Cortex of kidney (tissue), 1 donor: ENCODE measurements at places on chromosomes 12 and 14.

DNA sequence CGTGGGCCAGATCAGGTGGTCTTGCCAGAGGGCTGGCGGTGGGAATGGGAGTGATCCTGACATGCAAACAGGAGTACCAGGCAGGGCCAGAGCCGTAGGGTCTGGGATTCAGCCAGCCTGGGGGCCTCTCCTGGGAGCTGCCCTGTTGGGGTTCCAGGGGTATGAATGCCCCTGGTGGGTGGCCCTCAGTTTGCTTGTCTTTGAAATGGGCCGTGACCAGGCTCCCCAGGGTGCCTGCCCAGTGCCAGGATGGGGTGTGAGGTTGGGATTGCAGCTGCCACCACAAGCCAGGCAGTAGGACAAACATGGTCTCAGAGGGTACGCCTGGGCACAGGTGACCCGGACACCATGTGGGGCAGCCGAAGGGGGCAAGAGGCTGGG is 168.8 kb downstream of the KIF26A start:
- no peak for DNase-seq

GRCh38 chr14:29311983-29312382 is 545.4 kb downstream of the FOXG1 start:
- DNase-seq = no peak

DNA sequence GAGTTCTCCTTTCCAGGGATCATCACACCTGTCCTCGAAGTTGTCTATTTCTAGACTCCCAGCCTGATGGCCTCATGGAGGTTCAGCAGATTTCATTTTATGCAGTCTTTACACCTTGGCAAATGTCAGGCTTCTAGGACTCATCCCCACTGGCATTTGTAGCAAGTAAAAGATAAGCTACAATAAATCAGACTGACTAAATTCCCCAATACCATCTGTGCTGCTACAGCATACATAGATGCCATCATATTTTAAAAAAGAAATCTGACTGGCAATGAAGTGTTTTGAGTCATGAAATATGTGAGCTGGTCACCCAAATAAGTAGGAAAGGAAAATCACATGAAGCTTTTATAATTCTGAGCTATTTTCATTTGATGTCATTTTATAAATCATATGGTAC is 55.3 kb downstream of the KCNC2 start:
- no peak for DNase-seq

DNA sequence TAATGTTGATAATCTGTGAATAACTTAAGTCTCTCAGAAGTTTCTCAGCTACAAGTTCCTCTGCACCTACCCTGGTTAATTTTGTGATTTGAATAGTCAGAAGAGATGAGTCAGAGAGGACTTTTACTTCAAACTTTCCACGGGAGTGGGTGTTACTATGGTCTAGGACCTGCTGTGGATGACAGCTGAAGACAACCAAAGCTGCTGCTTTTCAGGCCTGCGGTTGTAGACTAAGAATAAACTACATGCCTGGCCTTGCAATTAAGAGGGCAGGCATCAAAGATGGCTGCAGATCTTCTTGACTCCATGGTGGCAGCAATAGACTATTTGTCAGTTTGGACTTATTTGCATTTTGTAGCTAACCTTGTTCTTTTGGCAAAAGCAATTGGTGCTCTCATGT is 227.1 kb upstream of the KRR1 start:
- no peak for DNase-seq

DNA sequence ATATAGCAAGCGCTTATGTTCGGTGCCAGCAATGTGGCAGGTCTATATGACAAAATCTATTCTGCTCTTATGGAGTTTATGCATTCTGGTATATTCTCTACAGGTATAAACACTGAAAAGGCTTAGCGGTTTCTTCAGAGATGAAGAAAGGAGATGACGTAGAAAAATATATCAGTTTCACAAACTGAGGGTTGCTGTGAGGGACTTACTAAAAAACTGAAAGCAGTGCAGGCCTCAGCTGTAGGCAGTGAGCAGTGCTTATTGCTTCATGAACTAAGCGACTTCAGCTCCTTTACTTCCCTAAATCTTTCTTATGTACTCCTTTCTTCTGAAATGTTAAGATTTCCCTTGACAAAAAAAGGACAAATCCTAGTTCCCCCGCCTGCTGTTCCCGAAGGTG is 4.5 kb downstream of the DDX47 start:
- DNase-seq = no peak

DNA sequence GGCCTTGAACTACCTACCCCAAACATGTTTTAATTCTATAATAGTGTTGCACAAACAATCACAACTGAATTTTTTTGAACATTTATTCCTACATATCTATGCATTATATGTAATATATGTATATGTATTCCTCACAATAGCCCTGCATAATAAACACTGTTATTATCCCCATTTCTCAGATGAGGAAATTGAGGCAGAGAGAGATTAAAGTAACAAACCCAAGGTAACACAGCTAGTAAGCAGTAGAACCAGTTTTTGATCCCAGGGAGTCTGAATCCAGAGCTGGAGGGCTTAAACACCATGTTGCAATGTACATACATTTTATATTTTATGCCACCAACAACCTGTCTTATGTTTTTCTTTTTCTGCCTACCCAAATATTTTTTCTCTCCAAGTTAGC is 26.5 kb upstream of the BMP4 start:
- DNase-seq = no peak

GRCh38 chr14:95352481-95352880 is 32.8 kb upstream of the CLMN start:
- DNase-seq = no peak

DNA sequence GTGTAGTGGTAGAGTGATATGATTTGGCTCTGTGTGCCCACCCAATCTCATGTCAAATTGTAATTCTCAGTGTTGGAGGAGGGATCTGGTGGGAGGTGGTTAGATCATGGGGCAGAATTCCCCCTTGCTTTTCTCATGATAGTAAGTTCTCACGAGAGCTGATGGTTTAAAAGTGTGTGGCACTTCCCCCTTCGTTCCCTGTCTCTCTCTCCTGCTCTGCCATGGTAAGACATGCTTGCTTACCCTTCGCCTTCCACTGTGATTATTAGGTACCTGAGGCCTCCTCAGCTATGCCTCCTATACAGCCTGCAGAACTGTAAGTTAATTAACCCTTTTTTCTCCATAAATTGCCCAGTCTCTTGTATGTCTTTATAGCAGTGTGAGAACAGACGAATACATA is 115.7 kb upstream of the FUT8 start:
- DNase-seq = no peak

DNA sequence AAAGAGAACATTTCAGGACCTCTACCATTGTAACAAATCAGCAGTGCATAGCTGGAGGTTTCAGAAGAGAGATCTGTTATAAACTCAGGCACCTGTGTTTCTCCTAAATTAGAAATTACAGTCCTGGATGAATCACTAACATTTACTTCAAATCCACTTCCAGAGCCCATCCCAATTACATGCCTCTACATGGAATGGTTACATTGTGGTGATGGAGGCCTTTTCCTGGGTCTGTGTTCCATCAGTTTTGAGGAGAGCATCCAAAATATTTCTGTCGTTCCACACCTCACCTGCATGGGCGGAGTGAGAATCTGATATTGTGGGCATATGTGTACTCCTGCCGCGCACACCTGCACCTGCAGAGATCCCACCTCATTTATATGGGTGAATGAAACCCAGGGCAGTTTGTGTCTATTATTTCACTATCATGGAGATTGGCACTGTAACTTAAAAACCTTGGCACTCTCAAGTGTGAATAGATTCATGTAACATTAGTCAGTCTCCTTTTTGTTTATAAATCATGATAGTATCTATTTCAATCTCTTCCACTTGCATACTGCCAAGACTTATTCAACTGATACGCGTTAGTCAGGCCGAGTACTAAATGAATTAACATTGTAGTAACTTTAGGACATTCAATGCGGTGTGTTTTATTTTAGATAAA is 215.1 kb upstream of the FAR2 start:
- DNase-seq = no peak

GRCh38 chr14:90777830-90778485 is 38.3 kb downstream of the TTC7B start:
- DNase-seq = no peak

DNA sequence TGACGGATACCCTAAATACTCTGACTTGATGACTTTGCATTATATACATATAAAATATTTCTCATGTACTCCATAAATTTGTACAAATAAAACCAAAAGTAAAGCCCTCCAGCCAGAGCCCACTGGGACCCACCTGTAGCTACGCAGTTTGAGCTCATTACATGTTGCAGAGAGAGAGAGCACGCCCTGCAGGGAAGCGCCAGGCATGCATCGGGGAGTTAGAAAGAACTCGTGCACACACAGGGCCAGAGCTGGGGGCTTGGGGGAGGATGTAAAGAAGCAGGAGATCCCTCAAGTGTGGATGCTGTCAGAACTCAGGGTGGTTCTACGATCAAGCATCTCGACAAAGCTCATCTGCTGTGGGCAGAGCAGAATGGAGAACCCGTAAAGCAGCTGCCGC is 178.5 kb upstream of the RTL1 start:
- DNase-seq = no peak

DNA sequence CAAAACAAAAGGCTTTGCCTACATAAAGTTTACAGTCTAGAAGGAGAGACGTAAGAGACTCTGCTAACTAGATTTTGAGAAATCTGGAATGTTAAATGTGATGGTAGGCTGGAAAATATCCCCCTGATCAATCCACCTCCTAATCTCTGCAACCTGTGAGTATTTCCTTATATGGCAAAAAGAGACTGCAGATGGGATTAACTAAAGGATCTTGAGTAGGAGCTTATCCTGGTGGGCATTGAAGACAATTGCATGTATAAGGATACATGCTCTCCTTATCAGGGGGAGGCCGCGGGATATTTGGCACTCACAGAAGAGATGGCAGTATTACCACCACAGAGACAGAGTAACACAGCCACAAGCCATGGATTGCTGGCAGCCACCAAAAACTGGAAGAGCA is 95.2 kb downstream of the EGLN3 start:
- no peak for DNase-seq

DNA sequence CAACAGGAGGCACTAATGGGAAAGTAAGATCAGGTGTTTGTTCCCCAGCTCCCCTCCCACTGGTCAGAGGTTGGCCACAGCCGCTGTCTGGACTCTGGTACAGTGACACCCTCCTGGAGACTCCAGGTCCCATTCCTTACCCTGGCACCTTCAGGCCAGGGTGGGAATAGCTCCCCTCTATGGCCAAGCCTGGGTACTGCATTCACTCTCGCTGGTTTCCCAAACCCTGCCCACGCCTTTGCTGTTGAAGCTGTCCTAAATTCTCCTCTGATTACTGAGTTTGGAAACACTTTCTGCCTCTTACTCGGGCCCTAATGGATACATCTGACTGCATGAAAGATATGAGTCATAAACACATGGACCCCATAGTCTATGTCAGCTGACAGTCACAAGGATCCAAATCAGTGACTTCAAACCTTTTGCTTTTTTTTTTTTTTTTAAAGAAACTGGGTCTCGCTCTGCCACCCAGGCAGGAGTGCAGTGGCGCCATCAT is 17.9 kb downstream of the HRK start:
- DNase-seq = no peak

DNA sequence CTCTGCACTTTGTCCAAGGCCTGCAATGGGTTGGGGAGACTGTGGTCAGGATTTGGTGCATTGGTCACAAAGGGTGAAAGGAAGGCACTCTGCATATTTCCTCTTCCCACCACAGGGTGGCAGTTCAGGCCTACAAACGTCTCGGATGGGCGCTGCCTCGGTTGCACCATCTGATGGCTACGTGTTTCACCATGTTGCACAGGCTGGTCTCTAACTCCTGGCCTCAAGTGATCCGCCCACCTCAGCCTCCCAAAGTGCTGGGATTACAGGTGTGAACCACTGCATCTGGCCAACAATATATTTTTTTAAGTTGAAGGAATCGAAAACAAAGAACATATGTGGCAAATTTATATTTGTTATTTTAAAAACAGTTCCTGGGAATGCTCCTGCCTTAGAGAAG is 35.1 kb downstream of the TMBIM6 start:
- DNase-seq = no peak

DNA sequence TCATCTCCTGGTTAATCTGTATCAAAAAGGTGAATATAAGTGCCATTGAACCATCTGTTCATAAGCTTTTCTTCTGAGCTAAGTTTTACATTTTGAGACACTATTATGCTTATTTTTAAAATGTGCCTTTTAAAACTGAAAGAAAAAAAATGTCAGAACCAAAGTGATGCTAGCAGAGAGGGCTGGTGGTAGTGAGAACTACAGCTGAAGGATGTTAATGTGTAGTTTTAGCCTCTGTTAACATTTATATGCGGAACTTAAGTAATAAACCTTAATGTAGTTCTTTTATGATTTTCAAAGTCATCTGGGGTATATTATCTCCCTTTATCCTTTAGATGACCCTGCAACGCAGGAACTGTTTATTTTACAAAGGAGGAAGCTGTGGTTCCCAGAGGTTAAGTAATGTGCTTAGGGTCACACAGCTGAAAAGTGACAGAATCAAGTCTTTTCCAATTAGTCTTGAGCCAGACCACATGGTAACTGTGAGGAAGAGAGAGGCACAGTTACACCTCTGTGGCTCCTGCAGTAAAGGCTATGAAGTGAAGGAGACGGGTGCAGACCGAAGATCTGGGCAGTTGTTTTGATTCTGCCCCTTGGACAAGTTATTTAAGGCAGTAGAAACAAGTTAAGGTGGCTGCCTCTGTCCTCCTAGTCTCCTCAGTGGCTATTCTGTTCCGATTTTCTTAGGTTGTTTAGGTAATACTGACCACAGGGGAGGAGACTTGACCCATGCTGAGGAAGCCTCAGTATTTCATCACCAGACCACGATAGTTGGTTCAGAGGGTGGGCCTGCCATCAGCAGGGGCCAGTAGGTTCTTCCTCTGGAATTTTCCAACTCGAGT is 23.9 kb downstream of the GNG2 start:
- DNase-seq = no peak

- DNase-seq = no peak
These were observed 90.2 kb upstream of the PLEKHG7 start for GRCh38 chr12:92612611-92613010.

- DNase-seq = no peak
These were observed 30.5 kb upstream of the TMEM179 start for GRCh38 chr14:104634886-104635570.

GRCh38 chr14:70023871-70024270 is 144.7 kb downstream of the SMOC1 start:
- no peak for DNase-seq
